ENCODE measurements at places on chromosomes 5 and 9.

GRCh38 chr5:172659909-172660628, 19.0 kb downstream of the NEURL1B start:
- peak; percentile 72 for DNase-seq

GRCh38 chr5:109309326-109310063, 100.3 kb downstream of the PJA2 start:
- DNase-seq: no peak

- DNase-seq: no peak
Measured at GRCh38 chr5:105953616-105954015, 1717.1 kb downstream of the EFNA5 start.

- DNase-seq: no peak
Measured at GRCh38 chr5:101327816-101328215, 424.7 kb upstream of the ST8SIA4 start.

DNA sequence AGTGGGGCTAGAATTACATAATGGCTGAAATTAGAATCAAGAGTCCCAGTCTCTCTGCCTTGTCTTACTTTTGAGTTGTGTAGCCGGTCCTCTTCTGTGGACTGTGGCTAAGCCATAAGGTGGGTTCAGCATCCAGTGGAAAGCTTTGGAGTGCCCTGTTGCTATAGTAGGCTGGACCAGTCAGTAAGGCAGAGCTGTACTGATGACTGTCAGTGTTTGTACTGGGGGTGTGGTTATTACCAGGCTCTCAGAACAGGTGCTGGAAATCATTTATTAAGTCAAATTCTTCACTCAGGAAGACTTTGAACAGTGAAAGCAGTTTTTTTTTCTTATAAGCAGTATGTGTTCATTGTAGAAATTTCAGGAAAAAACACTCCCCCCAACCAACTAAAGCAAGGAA, 129.4 kb downstream of the ZSWIM6 start:
- no peak for DNase-seq

DNA sequence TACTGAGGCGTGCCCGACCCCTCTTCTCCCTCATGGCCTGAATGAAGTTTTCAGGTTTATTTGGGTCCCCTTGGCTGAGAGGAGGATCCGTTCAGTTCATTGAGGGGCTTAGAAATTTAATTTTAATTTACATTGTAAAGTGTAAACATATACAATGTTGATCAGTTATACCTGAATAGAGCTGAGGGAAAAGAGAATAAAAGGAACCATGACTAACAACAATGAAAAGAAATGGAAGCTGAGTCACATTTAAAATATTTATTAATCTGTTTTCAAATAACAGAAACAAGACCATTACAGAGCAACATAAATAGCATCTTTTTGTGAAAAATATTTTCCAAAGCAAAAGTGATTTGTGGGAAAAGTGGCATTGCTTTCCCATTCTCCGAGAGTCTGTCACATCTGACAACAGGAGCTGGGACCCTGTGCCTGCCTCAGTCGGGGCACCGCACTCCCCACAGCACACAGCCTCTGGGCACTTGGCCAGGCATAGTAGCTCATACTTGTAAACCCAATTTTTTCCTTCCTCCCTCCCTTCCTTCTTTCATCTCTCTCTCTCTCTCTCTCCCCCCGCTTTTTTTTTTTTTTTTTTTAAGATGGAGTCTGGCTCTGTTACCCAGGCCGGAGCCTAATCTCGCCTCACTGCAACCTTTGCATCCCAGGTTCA, 28.7 kb downstream of the PROP1 start:
- no peak for DNase-seq

- DNase-seq: no peak
Measured at GRCh38 chr9:86340356-86341006, 13.7 kb downstream of the TUT7 start.

DNA sequence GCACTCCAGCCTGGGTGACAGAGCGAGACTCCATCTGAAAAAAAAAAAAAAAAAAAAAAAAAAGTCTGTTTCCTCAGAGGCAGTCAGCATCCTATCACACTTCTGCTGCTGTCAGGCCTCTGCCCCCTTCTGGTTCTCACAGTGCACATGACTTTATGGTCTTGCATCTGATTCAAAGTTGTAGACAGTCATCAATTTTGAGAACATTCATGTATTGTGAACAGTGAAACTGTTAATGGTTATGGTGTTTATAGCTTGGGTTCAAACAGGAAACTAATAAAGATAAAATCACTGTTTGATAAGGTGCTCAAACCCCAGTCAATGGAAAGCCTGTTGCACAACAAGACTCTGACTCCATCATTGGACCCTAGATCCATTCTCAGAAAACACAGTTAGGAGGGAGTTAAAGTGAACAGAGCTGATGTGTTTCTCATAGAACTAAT, 61.4 kb downstream of the FOXD1 start:
- DNase-seq: no peak

GRCh38 chr5:142405814-142406395, 81.1 kb upstream of the SPRY4 start:
- DNase-seq: no peak

DNA sequence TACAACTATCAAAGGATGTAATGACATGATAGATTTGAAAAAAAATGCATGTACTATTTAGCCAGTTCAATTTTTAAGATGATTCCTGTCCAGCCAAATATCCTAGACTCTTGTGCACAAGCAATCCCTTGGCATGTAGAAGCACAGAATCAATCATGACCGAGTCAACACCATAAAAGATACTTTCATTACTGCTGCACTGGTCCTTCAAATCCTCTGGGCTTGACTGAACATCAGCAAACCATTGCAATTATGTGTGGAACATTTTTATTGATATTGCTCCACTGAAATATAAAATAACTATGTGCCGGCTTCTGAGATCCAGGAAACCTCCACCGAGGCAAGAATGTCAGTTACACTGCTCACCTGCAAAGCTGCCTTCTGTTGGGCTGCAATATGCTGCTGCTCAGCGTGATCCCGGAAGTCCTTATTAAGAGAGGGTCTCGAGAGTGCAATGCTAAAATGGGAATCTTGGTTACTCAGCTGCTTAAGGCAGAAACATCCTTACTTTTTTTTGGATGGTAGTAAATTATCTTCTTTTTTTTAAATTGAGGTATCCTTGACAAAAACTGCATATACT, 28.7 kb downstream of the INIP start:
- DNase-seq: no peak

DNA sequence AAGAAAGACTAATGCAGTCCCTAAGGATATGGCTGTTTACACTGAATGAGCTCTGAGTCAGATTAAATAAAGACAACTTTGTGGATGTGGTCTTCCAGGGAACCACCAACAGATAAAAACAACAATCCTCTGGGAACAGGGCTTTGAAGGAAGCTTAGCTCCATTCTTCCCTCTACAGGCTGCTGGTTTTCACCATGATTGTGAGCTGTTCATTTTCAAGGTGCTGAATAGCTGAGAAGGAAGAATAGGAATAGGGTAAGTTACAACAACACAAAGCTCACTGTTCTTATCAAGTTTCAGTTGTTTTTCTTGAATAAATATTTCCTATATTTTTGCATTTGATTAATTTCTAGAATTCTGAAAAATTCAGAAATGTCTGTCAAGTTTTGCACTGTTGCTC, 25.9 kb upstream of the PTAR1 start:
- DNase-seq: no peak
